ENCODE measurements at places on chromosomes 16 and 17.
A peak's percentile ranks its signal among the peaks of the same experiment; 100 is the strongest.

DNA sequence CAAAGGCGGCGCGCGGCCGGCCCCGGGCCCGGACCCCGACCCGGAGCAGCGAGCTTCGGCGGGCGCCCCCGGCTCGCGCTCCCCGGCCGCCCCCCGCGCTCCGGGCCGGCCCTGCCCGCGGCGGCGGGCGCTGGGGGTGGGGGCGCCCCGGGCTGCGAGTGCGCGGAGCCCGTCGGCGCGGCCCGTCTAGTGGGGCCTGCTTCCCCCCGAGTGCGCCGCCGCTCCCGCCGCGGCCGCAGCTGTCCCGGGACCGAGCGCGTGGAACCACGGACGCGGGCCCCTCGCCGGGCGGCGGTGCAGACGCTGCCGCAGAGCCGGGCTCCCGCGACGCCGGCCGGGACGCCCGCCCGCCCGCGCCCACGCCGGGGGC lies 308 bp downstream of the ADCY9 start:
- DNase-seq: no peak

DNA sequence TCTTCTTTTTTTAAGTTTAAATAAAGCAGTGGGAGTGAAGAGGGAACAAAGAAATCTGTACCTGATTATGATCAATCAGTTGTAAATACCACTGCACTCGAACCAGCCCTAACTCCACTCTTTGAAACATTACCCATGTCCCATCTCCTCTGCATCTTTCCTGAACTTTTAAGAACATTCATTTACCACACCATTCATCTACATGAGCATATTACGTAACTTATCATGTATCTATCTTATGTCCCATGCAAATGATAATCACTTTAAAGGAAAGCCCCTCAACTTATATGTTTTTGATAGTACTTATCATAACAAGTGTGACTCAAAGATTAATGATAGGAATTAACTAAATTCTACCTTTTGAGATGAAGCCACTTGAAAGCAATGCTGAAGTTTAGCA lies 10.7 kb upstream of the BRIP1 start:
- DNase-seq: no peak

DNA sequence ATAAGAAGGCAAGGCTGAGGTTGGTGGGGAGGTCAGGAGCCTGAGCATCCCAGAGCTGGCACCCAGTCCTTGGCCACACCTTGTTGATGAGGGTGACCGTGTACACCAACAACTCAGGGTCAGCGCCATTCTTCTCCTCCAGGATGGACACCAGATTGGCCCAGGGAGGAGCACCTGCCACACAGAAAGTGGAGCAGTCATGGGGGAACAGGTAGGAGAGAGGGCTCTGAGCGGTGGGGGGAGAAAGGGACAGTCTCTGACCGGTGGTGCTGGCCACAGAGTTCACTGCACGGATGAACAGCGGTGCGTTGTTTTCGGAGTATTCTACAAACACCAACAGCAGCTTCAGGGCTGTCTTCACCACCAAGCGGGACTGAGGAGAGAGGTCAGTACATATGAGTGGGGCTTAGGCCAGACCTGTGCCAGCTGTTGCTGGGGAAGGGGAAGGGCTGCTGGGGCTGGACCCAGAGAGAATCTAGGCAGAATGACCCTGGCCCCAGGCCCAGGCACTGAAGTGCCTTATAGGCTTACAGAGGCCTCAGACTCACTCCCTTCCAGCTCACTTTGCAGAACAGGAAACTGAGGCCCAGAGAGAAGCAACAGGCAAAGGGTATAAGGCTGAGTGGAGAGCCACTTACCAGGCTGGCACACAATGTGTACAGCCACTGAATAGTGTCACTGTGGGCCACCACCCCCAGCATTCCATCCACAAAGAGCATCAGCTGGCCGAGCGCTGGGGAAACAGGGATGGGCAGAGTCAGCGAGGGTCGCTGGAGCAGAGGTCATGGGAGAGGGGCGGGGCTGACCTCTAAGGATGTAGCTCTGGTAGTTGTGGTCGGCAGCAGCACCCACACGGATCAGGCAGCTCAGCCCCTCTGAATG lies 9.6 kb downstream of the FHOD1 start:
- no peak for DNase-seq

- DNase-seq: no peak
Measured at GRCh38 chr16:24626256-24626655, 86.9 kb downstream of the RBBP6 start.

DNA sequence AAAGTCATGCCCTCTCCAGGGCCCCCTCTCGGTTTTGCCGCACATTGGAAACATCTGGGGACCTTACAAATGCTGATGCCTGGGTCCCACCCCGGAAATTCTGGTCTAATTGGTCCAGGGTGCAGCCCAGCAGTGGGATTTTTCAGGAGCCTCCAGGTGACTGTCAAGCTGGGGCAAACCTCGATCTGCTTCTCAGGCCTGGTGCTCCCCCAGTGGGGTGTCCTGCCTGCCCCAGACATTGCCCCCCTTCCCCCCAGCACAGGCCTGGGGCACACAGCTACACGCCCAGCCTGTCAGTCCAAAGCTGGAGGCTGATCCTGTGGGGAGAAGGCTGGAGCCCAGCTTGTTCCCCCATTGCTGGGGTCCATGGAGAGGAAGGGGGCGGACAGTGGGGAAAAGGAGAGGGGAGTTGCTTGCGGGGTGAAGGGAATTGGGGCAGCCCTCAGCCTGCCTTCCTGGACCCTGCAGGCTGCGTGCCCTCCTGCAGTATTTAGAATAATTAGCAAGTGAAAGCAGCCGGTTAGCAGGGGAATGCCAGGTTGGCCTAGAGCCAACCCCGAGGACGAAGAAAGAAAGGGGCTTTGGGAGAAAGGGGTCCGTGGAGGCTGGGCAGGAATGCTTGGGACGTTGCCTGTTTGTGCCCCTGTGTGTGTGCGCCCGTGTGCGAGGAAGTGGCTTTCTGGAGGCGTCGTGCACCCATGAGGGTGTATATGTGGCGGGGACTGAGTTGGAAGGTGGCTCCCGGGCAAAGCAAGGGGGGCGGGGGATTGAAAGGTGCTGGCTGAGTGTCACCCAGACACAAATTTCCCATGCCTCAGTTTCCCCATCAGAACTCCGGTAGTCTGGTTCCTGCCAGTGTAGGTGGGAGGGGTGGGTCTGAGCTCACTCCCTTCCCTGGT lies 5.9 kb downstream of the FOXJ1 start:
- no peak for DNase-seq

DNA sequence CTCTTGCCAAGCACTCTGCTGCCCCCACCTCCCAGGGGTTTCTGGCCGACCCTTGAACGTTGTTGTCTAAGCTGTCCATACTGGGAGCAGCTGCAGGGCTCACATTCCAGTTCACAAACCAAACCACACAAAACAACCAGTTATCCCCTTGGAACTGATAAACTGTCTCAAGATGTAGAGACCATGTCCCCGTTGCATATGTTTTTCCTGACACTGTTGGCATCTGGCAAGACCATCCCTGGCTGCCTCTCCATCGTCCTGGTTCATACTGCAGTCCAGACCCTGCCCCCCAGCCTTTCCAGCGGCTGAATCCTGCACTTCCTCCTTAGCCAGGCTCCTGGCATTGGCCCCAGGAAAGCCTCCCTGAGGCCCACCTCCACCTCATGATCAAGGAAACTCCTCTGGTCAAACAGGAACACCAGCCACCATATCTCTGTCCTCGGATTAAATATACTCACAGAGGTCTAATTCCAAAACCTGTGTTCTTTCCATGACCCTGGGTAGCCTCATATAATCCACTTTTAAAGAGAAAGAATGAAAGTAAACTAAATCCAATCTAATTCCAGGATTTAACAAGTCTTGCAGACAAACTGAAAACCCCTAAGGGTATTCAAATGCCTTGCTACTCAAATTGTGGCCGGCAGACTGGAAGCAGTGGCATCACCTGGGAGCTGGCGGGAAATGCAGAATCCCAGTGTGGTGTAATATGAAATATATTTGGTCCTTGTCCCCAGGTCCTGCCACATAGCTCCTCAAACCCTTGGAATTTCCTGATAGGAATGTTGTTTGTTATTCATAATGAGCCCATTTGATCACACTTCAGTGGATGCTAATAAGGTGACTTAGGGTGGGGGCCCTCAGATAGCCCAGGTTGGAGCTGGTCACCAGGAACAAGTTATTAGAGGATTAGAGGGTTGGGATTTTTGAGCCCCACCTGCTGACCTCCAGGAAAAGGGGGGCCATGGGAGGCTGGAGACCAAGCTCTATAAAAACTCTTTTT lies 14.2 kb downstream of the GAS7 start:
- DNase-seq: no peak

DNA sequence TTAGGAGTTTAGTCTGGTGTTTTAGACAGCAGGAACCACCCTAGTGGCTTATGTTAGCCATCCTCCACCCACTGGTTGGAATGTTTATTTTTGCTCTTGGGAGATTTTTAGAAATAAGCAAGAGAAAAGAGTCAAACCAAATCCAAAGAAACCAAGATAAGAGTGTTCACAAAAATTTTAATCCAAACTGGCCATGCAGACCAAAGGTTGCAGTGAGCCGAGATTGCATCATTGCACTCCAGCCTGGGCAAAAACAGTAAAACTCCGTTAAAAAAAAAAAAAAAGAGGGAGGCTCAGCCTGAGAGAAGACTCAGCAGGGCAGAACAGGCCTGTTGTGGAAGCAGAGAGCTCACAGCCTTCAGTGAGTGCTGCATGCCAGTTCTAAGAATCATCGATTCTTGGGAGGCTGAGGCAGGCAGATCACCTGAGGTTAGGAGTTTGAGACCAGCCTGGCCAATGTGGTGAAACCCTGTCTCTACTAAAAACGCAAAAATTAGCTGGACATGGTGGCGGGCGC lies 12.2 kb upstream of the C16orf54 start:
- no peak for DNase-seq

DNA sequence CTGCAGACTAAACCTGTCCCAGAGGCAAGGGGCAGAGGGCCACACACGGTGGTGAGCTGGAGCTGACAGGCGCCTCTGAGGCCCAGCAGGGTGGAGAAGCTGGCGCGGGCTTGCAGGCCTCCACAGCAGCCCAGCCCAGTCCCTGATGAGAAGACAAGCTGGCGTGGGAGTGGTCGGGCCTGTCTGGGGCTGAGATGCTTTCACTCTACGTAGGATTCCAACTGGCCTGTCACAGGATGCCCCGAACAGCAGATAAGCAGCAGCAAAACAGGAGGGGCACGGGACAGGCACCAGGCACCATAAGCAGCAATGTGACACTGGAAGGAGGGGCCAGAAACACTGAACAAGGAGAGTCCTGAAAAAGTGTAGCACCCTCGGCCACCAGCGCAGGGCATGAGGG lies 40.1 kb downstream of the PEMT start:
- no peak for DNase-seq

GRCh38 chr17:4499431-4500190 lies 930 bp downstream of the SPNS2 start:
- DNase-seq: no peak

GRCh38 chr17:879546-880442 lies 97.6 kb downstream of the MRM3 start:
- DNase-seq: no peak

GRCh38 chr17:58913971-58914769 lies 158.5 kb downstream of the PPM1E start:
- DNase-seq: no peak

DNA sequence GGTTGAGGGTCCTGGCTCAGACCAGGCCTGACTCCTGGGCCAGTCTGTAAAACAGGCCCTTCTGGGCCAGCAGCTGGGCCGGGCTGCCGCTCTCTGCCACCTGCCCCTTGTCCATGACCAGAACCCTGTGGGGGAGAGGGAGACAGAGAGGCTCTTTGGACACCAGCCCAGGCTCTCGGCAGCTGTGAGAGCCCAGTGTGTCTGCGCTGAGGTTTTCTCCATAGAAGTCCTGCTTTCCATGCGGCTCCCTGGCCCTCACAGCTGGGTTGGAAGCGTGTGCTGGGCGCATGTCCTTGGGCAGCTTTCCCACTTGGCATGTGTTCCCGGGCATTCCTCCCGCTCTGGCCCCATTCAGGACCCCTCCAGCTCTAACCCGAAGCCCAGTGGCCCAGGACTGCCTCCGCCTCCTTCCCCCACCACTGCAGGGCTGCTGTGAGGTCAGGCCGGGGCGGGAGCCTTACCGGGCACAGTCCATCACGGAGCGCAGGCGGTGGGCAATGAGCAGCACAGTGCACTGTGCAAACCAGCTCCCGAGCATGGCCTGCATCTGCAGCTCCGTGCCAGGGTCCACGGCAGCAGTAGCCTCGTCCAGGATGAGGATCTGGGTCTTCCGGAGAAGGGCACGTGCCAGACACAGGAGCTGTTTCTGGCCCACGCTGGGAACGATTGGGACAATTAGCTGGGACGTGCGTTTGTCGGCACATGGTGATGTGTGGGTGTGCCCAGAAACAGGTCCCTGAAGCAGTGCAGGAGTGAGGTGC lies 73.0 kb downstream of the ABCC6 start:
- DNase-seq: peak; percentile 91

GRCh38 chr17:77466596-77467223 lies 325.9 kb downstream of the SEC14L1 start:
- DNase-seq: no peak

All from right forelimb (tissue), 1 donor.